Activated CD4-positive, alpha-beta memory T cell treated with anti-CD3 and anti-CD28 coated beads, Interleukin-2, amount 10 ng/mL, durations not matched to agents 7 days and 5 days (primary cell): ENCODE measurements at places on chromosomes 7 and 10.

DNA sequence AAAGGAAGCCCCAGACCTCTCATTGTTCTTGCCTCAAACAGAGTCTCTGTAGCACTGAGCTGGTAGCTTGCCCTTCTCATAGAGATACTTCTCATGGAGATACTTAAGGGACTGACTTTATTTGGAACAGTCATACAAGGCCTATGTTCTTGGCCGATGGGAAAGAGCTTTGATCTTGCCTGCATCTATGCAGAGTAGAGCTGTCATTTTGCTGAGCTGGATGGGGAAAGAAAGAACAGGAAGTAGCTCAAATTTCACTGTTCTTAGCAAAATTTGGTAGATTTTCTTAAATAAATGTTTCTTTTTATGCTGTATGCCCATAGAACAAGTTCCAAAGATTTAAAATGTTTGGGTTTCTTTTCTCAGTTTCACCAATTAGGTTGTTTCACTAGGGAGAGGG, 119.3 kb upstream of the SEC61G start:
- no peaks in the 10 kb centered on the region for H3K36me3 ChIP-seq
- DNase-seq = no peak
- no peaks in the 10 kb centered on the region for H3K27me3 ChIP-seq
- H3K4me1 ChIP-seq = no peaks in the 10 kb centered on the region
- no peak overlapping the region for H3K4me3 ChIP-seq
- no peak overlapping the region for H3K27ac ChIP-seq

- H3K4me3 ChIP-seq = no peak overlapping the region
- no peaks in the 10 kb centered on the region for H3K36me3 ChIP-seq
- H3K27ac ChIP-seq = no peak overlapping the region
- no peak for DNase-seq
- peaks cover 7% of the 10 kb centered on the region for H3K4me1 ChIP-seq
Observed at GRCh38 chr10:84193846-84194423, 402 bp upstream of the CDHR1 start.

GRCh38 chr7:80603940-80604339, 34.5 kb upstream of the CD36 start:
- no peaks in the 10 kb centered on the region for H3K36me3 ChIP-seq
- H3K27me3 ChIP-seq = no peaks in the 10 kb centered on the region
- no peak overlapping the region for H3K27ac ChIP-seq
- H3K4me1 ChIP-seq = no peaks in the 10 kb centered on the region

DNA sequence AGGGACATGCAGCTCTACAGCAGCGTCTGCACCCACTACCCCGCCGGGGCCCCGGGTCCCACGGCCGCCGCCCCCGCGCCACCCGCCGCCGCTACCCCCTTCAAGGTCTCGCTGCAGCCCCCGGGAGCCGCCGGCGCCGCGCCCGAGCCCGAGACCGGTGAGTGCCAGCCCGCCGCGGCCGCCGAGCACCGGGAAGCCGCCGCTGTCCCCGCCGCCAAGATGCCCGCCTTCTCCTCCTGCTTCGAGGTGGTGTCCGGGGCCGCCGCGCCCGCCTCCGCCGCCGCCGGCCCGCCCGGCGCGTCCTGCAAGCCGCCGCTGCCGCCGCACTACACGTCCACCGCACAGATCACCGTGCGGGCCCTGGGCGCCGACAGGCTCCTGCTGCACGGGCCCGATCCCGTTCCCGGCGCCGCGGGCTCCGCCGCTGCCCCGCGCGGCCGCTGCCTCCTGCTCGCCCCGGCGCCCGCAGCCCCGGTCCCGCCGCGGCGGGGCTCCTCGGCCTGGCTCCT, 631 bp downstream of the OTUD1 start:
- H3K36me3 ChIP-seq = peaks cover 36% of the 10 kb centered on the region
- peaks cover 39% of the 10 kb centered on the region for H3K4me1 ChIP-seq
- DNase-seq = no peak
- H3K27ac ChIP-seq = no peak overlapping the region
- no peaks in the 10 kb centered on the region for H3K27me3 ChIP-seq

DNA sequence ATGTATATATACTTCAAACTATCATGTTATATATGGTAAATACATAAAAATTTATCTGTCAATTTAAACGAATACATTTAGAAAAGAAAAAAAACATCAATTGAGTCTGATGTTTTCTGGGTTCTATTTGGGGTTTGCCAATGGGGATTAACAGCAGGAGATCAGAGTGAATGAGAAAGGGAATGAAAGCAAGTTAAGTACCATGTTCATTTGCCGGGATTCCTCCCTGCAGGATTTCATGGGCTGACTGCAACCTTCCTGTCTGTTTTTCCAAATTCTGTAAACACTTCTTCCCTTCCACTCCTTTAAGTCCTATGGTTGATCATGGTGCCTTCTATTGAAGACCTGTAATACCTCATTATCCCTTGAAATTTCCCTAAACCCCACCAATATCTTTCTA, 33.9 kb upstream of the SEMA3A start:
- H3K27me3 ChIP-seq = no peaks in the 10 kb centered on the region
- no peaks in the 10 kb centered on the region for H3K4me1 ChIP-seq
- no peak overlapping the region for H3K27ac ChIP-seq
- no peak overlapping the region for H3K4me3 ChIP-seq
- DNase-seq = no peak

GRCh38 chr10:95601116-95601719, 40.0 kb upstream of the SORBS1 start:
- DNase-seq = peak; percentile 47
- no peak overlapping the region for H3K4me3 ChIP-seq
- H3K4me1 ChIP-seq = no peaks in the 10 kb centered on the region
- peaks cover 6% of the 10 kb centered on the region for H3K27me3 ChIP-seq
- H3K36me3 ChIP-seq = peaks cover 5% of the 10 kb centered on the region
- H3K27ac ChIP-seq = no peak overlapping the region

GRCh38 chr7:5423976-5424748, 528 bp upstream of the TNRC18 start:
- peaks cover 46% of the 10 kb centered on the region for H3K4me1 ChIP-seq
- peaks cover 74% of the 10 kb centered on the region for H3K27me3 ChIP-seq
- peaks cover 5% of the 10 kb centered on the region for H3K36me3 ChIP-seq
- DNase-seq = peak; percentile 53
- H3K4me3 ChIP-seq = peak overlapping the region; percentile 67

DNA sequence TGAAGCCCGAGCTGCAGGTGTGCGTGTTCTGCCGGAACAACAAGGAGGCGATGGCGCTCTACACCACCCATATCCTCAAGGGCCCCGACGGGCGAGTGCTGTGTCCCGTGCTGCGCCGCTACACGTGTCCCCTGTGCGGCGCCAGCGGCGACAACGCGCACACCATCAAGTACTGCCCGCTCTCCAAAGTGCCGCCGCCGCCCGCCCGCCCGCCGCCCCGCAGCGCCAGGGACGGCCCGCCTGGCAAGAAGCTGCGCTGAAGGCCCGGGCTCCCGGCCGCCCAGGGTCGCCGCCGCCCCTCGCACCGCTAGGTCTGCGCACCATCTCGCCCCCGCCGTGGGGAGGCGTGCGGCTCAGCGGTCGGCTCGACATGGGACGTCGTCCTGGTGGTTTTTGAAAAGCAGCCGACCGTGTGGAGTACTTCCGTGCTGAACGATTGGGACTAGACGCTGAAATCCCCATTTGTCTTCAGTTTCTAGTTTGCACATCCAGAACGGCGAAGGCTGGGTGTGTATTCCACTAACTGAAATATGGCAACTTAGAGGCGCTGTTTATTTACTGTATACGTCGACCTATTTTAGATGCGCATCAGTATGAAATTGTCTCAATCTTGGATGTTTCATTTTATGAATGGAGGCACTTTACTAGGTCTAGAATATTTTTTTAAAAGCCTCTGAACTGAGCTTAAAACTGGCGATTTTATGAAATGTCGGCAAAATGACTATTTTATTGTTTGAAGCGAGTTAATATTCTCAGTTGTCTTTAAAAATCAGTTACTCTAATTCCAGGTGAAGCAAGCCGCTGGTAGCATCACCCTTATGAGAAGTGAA, 1.1 kb downstream of the NANOS1 start:
- peaks cover 32% of the 10 kb centered on the region for H3K36me3 ChIP-seq
- peak; percentile 68 for DNase-seq
- peaks cover 24% of the 10 kb centered on the region for H3K4me1 ChIP-seq
- H3K4me3 ChIP-seq = peak overlapping the region; percentile 65
- peaks cover 7% of the 10 kb centered on the region for H3K27me3 ChIP-seq
- no peak overlapping the region for H3K27ac ChIP-seq

DNA sequence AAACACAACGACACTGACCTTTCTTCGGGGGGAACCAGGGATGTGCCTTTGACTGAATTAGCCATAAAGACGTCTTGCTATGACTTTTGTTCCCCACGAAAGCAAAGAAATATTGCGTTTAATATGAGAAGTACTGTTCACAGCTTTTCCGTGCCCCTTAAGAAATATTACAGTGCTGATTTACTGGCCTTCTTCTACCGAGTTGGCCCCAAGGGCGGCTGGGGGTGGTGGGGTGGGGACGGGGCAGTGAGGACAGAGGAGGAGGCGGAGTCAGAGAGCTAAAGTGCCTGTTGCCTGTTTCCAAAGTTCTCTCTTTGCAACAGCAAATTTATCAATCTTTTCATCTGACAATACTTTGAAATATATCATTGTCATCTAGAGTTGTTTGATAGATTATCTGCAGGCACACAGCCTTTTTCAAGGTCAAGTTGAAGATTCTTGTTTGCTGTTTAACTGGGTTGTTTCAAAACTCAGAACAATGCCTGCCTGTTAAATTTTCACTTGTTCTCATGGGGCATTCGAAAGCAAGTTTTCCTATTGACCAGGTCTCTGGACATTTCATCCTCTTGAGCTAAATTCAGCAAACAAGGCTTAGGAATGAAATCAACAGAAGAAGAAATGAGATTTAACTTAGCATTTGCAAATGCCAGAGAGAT, 9.0 kb downstream of the PTF1A start:
- H3K36me3 ChIP-seq = no peaks in the 10 kb centered on the region
- no peak overlapping the region for H3K27ac ChIP-seq
- no peak overlapping the region for H3K4me3 ChIP-seq
- peaks cover 81% of the 10 kb centered on the region for H3K27me3 ChIP-seq

GRCh38 chr7:79461660-79462059, 8.2 kb upstream of the MAGI2 start:
- DNase-seq = no peak
- H3K36me3 ChIP-seq = no peaks in the 10 kb centered on the region
- no peak overlapping the region for H3K27ac ChIP-seq
- no peak overlapping the region for H3K4me3 ChIP-seq

DNA sequence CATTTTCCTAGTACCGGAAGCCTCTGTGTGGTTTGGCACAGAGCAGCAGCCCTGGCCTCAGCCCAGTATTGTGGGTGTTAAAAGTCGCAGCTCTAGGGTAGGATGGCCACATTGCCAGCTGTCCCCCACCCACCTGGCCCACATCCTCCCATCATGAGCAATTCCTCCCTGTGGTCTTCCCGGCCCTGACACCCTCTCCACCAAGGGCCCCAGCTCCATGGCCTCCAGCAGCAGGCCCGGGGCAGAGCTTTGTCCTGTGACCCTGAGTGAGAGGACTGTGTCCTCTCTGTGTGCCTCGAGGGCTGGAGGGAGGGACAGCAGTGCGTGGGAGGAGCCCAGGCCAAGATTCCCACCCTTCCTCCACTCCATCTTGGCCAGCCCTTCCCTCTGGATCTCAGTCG, 93.7 kb downstream of the MYL10 start:
- no peak for DNase-seq
- no peaks in the 10 kb centered on the region for H3K36me3 ChIP-seq
- H3K27ac ChIP-seq = no peak overlapping the region

DNA sequence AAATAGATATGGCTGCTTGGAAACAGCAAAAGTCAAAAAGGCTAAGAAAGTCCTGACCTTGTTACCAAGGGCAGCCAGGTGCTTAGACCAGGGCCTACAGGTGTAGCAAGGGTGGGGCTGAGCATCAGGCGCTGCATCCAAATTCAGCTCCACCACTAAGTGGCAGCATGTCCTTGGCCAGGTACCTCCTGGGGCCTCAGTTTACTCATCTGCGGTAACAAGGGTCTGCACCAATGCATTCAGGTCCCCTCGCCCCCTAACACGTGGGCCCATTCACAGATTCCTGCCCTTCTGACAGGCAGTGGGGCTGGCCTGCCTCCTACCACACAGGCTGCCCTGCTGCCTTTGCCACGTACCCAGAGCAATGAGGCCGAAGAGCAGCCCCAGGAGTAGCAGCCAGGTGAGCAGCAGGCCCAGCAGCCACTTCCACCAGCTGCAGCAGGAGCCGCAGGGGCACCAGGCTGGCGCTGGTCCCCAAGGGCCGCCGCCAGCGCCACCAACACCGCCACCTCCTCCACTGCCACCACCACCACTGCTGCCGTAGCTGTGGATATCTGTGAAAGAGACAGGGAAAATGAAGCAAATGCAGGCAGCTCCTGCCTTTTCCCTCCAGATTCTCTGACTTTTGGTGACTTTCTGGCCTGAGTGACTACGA, 28.9 kb downstream of the COL17A1 start:
- H3K36me3 ChIP-seq = no peaks in the 10 kb centered on the region
- no peak overlapping the region for H3K27ac ChIP-seq
- H3K27me3 ChIP-seq = no peaks in the 10 kb centered on the region
- H3K4me3 ChIP-seq = no peak overlapping the region
- no peak for DNase-seq

- no peak overlapping the region for H3K4me3 ChIP-seq
- no peak overlapping the region for H3K27ac ChIP-seq
- no peak for DNase-seq
- H3K27me3 ChIP-seq = peaks cover 4% of the 10 kb centered on the region
- no peaks in the 10 kb centered on the region for H3K4me1 ChIP-seq
- no peaks in the 10 kb centered on the region for H3K36me3 ChIP-seq
Observed at GRCh38 chr10:94218493-94219183, 144.1 kb downstream of the NOC3L start.

- H3K36me3 ChIP-seq = peaks cover 13% of the 10 kb centered on the region
- H3K4me3 ChIP-seq = no peak overlapping the region
- H3K27ac ChIP-seq = no peak overlapping the region
- no peaks in the 10 kb centered on the region for H3K4me1 ChIP-seq
Observed at GRCh38 chr10:96984541-96985131, 152.5 kb downstream of the LCOR start.

DNA sequence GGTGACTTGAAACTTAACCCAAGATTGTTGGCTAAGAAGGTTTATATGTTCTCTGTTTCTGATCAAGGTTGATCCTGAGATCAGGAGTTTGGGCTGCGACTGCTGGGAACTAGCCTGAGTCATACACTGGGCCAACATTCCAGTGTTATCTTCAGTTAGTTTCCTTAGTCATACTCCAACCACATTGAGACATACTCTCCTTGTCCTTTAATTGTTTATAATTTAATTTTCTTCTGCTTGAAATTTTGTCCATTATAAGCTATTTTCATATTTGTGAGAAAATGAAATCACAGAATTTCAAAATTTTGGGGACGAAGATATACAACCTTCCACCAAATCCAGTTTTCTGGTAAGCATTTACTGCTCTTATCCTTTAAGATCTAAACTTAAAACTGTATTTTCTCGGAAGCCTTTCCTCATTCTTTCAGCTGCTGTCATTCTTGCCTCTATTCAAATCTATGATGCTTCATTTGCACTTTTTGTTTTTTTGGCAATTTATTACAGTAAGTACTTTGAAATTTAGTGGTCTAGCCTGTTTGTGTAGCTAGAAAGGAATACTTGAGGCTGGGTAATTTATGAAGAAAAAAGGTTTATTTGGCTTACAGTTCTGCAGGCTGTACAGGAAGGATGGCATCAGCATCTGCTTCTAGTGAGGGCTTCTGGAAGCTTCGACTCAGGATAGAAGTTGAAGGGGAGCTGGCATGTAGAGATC, 63.4 kb upstream of the POT1 start:
- H3K36me3 ChIP-seq = no peaks in the 10 kb centered on the region
- H3K27ac ChIP-seq = no peak overlapping the region
- no peaks in the 10 kb centered on the region for H3K27me3 ChIP-seq
- no peak for DNase-seq
